Daoy (cell line): ENCODE measurements at places on chromosomes 16 and 17.

DNA sequence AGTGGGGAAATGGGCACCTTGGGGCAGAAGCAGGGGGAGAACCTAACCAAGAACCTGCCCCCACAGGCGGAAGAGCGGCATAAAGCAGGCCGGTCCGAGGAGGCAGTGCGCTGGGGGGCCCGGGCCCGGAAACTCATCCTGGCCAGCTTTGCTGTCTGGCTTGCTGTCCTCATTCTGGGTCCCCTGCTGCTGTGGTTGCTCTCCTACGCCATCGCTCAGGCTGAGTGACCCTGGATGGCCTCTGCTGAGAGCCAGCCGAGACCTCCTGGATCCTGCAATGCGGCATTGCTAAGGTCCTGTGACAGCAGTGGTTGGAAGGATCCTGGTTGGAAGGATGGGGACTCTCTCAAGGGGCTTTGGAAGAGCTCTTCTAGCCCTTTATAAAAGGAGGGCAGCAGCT lies 4.5 kb upstream of the PHKG2 start:
- DNase-seq = no peak

- peak; percentile 79 for DNase-seq
Observed at GRCh38 chr17:954431-955164, 25.0 kb downstream of the NXN start.

DNA sequence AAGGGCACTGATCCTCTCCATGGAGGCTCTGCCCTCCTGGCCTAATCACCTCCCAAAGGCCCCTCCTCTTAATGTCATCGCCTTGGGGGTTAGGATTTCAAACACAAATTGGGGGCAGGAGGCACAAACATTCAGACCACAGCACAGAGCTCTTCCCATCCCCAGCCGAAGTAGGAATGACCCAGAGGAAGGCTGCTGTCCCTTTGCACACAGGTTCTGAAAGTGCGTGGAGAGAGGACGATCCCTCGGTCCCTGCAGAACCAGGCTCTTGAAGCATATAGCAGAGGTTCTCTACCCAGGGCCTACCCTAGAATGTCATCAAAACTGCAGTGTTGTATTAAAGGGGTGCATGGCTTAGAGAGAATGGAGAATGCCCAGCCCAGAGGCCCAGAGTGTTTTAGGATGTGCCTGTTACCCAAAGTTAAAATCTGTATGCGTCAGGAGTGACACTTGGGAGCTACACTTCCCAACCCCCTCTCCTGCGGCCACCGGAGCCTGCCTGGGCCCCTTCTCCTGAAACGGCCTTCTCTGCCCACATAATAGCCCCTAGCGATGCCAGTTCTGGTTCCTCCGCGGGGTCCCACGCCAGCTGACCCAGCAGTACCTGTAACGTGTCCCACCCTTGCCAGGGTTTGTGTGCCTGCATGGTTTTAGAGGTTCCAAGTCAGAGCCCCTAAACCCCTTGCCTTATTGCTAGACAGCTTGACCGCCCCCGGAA lies 159.5 kb upstream of the CACNG5 start:
- no peak for DNase-seq

DNA sequence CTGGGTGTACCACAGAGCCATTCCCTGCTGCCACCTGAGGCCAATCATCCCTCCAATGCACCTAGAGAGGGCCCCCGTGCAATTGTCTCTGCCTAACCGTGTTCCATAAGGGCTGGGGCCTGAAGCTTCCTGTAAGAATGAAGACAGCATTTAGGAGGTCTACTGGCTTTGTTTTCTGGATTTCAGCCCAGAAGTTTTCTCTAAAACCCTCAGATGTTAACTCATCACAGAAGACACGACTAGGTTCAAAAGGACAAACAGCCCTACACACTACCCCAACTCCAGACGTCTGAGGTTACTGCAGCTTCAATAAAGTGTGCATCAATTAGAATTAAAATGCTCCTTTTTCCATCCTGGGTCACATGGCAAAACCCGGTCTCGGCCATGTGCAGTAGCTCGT lies 10.8 kb upstream of the DRG2 start:
- no peak for DNase-seq

DNA sequence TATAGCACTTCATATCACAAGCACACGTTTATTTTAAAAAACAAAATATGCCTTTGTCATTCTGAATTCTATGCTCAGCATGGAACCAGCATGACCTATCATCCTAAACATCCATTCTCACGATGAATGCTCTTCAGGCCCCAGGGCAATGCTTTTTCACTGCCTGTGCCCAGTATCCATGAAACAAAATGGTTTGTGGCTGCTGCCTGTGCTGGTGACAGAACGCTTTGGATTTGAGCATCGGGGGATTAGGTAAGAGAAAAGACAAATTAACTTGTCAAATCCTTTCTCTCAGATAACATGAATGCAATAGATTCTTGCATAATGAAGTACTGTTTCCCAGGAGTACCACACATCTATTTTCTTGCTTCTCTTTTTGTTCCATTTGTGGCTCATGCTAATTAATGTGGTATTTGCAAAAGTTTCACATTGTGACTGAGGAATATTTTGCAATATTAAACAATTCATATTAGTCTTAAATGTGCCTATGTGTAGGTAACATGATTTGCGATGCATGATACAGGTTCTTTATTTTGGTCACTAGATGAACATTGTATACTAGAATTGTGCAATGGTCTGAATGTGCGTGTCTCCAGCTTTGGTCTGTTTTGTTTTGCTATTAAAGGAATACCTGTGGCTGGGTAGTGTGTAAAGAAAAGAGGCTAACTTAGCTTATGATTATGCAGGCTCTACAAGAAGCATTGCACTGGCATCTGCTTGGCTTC lies 25.8 kb upstream of the SRSF1 start:
- no peak for DNase-seq

DNA sequence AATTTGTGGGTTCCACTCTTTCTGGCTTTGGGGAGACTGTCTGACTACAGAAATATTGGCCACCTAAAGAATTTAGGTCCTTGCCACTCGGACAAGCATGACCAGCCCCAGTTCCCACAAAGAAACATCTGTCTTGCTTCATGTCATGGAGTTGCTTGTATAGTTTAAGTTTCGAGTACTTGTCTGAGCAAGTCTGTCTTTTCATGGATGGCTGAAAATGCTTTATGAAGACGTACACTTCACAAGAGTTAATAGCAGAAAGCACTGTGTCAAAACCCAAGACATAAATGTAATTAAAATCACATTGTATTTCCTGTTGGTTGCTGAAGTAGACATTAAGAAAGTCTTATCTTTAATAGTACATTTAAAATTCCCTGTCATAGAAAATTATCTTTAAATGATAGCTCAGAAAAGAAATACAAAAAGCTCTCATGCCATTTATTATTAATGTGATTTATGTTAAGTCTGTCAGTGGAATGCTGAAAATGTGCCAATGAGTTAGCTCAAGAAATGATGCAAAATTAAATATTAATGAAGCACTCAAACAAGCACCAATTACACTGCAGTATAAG lies 29.8 kb upstream of the XYLT2 start:
- DNase-seq = no peak

- peak; percentile 40 for DNase-seq
Observed at GRCh38 chr17:7982666-7983065, 19.7 kb upstream of the GUCY2D start.

GRCh38 chr17:80849119-80849518 lies 142.5 kb upstream of the CHMP6 start:
- no peak for DNase-seq

DNA sequence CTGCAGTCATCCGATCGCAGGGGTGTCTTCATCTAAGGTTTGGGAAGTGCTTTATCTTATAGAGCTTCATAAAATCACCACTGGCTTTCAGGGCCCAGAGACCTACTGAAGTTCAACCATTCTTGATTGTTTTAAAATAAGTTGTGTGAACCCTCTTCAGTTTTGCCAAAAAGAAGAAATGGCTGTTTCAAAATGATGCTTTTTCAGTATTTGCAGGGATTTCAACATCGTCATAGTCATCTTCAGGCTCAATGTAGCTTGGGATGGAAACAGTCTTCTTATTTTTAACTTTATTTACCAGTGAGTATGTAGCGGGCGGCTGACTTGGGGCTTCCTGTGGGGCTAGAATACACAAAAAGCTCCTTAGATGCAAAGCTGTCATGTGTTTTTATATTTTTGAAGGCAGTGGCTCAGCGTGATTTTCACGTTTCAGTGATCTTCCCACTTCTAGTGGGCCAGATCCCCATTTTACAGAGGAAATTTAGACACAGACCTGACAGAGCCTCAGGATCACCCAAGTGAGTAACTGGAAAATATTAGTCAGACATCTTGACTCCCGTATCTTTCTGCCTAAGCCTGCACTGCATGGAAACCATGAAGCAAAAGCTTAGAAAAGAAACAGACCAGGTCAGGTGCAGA lies 19.1 kb upstream of the ZNF594 start:
- no peak for DNase-seq

- no peak for DNase-seq
Observed at GRCh38 chr17:54153423-54153822, 330.7 kb downstream of the KIF2B start.

- no peak for DNase-seq
Observed at GRCh38 chr17:6521586-6521985, 34.8 kb downstream of the PITPNM3 start.

GRCh38 chr16:57041182-57042156 lies 50.9 kb upstream of the CPNE2 start:
- no peak for DNase-seq

GRCh38 chr17:39679521-39680192 lies 8.2 kb downstream of the PGAP3 start:
- DNase-seq = no peak

DNA sequence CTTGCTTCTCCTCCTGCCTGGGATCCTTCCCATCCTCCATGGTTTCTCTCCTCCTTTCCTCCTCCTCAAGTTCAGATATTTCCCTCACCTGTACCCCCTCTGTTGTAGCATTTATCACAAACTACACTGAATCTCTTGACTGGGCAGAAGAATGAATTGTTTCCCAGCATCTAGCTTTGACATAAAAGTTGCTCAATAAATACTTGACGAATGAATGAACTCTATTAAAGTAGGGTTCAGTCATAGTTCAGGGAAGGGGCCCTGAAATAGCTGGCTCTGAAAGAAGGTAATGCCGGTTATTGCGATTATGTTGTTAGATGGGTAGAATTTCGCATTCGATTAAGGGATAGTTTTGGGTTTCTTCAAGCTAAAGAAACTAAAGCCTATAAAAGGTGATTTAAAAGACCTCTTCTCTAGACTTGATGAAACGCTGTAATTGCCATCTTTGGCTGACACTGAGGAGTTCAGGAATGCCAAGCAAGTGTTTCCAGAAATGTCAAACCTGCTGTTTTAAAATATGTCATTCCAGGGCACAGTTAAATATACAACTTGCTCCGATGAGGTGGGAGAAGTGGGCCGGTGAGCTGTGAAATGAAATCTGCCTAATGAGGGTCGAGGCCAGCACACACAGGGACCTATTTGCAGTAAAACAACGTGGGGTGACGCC lies 1.0 kb upstream of the CPD start:
- no peak for DNase-seq

GRCh38 chr17:41687828-41688640 lies 651 bp upstream of the EIF1 start:
- peak; percentile 67 for DNase-seq

- peak; percentile 87 for DNase-seq
Observed at GRCh38 chr16:2147981-2148671, at the start of gene RAB26. TSS of gene RAB26 (plus strand) at chr16:2148625. CDS start at chr16:2148784, 159 bp downstream.

- DNase-seq = peak; percentile 88
Observed at GRCh38 chr17:9575381-9576101, at the start of gene STX8. TSS of gene STX8 (minus strand) at chr17:9575820. CDS start at chr17:9575808, 12 bp downstream.

- DNase-seq = no peak
Observed at GRCh38 chr17:40528692-40529417, 27.4 kb upstream of the TNS4 start.

- DNase-seq = no peak
Observed at GRCh38 chr16:14011846-14012245, 59.3 kb upstream of the MRTFB start.

GRCh38 chr17:56676810-56677209 lies 83.3 kb downstream of the NOG start:
- no peak for DNase-seq

DNA sequence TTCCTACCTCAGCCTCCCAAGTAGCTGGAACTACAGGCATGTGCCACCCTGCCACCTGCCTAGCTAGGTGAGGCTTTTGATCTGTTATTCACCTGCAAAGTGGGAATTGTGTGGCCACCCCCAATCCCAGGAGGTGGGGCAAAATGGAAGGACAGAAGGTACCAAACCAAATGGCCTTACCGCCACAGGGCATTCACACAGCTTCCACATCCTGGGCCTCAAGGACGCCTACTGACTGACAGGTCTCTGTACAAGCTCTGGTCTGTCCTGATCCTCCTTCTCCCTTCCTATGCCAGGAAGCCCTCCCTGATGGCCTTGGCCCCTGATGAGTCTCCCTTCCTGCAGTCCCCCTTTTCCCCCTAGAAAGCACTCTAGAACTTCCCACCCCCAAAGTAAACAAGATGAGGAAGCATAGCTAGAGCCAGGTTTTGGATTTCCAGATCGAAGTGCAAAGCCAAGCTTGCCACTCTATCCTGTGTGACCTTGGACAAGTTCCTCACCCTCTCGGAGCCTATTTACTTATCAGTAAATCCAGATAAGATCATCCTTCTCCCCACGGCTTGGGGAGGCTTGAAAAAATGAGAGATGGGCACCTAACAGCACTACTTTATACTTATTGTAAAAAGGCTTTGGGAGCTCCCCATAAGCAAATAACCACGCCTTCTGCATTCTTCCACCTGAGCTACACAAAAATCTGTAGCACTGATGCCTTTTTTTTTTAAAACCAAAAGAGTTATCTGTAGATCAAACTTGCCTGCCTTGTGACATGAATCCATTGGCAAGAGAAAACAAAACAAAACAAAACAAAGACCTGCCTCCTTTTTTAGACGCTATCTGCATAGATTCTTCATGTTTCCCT lies 4.5 kb downstream of the PLLP start:
- no peak for DNase-seq

- peak; percentile 31 for DNase-seq
Observed at GRCh38 chr17:4607773-4608187, 23.5 kb downstream of the SMTNL2 start.

GRCh38 chr17:59357219-59357697 lies 25.8 kb downstream of the YPEL2 start:
- DNase-seq = no peak
